ENCODE measurements at places on chromosomes 3 and 15. TPM values are rescaled to one million over a fixed set of nuclear protein-coding genes. Genes with fewer than 3 reads are reported as not detected.

The AQP9 gene
- total RNA-seq: 6.6 TPM

The SEMA3B gene
- total RNA-seq: 18.6 TPM

The PKM gene
- 554 TPM for total RNA-seq

The GPR149 gene
- total RNA-seq: not detected

The RTP3 gene
- total RNA-seq: not detected

The FSD2 gene
- not detected for total RNA-seq

The MYLK gene
- total RNA-seq: 1,887 TPM

The CCR2 gene
- total RNA-seq: 2.5 TPM

The ACAN gene
- 13.5 TPM for total RNA-seq

The PIERCE2 gene
- 1.4 TPM for total RNA-seq

The FBXO40 gene
- total RNA-seq: 0.83 TPM

DNA sequence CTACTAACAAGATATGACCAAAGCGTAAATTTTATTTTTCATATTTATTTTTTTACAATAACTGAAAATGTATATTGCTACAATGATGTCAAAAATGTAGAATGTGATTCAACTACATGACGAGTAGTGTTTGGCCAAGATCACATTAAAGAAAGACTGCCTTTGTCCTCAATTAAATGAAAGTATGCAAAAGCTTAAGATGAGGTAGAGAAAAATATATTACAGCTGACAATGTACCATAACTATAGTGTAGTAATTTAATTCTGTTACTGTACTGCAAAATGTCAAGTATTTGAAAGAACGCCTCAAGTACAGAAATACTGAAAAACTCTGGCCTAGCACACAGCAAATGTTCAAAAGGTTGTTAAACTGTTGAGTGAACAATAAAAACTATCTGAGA lies 9.7 kb downstream of the PRICKLE2 start:
- DNase-seq: no peak

DNA sequence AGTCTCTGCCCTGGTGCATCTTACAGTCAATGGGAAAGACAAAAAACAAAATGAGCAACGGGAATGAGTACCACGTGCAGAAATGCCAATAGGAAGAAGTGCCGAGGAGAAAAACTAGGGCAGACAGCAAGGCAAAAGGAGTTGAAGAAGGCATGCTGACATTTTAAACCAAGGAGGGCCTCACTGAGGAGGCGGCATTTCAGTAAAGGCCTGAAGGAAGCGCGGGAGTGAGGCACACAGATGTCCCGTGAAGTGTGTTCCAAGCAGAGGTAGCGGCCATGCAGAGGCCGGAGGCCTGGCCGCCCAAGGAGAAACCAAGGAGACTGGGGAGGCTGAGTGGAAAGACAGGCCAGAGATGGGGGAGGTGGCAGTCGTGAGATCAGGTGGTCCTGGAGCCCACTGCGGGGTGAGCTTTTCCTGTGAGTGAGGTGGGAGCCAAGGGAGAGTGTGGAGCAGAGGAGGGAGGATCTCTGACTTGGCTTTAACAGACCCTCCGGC lies 34.8 kb downstream of the DNAJB8 start:
- DNase-seq: peak; percentile 57

DNA sequence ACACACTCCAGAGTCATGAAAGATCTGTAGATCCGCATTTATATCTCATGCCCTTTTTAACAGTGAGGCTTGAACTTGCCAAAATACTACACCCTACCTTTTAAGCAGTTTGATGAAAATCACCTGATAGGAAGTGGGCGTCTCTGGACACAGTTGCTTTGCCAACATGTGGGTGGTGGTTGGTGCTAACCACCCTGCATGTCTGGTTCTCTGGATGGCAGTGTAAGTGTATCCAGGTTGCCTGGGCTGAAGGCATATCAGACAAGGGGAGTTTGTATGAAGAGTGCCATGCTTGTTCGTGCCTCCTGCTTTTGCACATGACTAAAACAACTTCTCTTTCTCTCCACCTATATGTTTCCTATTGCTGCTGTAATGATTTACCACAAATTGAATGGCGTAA lies 159.6 kb downstream of the GHSR start:
- DNase-seq: no peak

- DNase-seq: no peak
Observed at GRCh38 chr3:173992416-173992815, 594.9 kb downstream of the NLGN1 start.

DNA sequence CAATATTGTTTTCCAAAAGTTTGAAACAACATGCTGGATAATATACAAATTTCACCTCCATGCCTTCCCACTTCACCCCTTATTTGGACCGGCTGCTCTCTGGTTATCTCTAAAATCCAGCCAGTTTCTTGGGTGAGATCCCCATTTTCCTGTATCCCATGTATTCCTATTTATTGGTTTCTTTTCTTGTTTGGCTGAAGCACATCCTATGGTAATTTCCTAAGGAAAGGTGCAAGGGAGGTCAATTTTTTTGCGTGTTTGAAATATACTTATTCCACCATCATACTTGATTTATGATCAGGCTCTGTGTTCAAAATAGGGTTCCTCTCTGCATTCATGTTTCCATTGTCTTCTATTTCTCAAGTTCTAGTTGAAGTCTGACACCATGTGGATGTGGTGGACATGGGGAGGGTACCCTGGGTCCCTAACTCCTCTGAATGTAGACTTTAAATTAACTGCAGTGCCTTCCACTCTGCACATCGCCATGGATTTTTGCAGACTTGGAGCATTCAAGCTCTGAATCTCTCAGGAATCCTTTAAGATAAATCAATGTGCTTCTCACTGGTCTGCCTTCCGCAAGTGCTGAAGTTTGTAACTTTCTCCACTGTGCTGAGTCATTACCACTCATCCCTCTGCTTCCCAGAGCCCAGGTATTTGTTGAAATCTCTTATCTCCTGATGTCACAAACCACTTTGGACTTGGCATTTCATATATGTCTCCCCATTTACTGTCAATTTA lies 52.1 kb upstream of the TLE3 start:
- no peak for DNase-seq

DNA sequence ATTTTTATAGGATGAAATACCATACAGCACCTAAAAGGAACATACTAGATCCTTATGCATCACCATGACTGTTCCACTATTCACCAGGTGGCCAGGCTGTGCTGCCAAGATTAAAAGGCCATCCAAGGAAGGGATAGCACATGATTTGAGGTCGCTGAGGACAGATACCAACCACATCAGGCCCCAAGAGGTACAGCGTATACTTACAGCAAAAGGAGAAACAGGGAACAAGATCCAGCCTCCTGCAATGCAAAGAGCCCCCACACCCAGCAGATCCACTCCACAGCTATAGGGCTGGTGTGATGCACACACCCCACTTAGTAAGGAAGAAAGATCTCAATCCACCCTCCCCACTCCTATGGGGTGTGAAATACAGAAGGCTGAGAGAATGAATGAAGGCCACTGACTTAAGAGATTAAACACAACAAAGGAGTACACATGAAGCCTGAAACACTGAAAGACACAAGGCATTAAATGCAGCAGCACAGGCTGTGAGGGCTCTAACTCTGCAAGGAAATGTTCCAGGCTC lies 32.0 kb upstream of the ZNF445 start:
- no peak for DNase-seq

GRCh38 chr3:167772992-167773391 lies 37.5 kb downstream of the SERPINI1 start:
- no peak for DNase-seq

GRCh38 chr3:46895204-46895660 lies 17.7 kb downstream of the PTH1R start:
- peak; percentile 90 for DNase-seq

DNA sequence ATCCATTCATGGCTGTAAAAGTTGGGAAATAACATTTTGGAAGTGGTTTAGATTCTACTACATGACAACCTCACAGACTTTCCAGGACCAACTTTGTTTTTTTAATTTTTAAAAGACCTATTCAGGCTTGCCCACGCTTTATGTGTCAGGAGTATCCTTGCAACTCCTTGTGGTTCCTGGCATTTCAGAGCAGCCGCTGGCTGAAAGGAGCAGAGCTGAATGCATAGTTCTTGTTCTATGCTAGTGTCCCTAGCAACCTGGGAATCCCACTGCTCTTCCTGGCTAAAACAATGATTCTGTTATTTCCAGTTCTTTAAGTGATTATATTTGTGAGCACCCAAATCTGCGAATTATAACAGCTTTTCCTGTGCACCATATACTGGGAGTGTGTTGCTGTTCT lies 34.9 kb downstream of the CP start:
- no peak for DNase-seq

- DNase-seq: peak; percentile 88
Observed at GRCh38 chr3:9399746-9400145, 2.3 kb downstream of the SETD5 start.

DNA sequence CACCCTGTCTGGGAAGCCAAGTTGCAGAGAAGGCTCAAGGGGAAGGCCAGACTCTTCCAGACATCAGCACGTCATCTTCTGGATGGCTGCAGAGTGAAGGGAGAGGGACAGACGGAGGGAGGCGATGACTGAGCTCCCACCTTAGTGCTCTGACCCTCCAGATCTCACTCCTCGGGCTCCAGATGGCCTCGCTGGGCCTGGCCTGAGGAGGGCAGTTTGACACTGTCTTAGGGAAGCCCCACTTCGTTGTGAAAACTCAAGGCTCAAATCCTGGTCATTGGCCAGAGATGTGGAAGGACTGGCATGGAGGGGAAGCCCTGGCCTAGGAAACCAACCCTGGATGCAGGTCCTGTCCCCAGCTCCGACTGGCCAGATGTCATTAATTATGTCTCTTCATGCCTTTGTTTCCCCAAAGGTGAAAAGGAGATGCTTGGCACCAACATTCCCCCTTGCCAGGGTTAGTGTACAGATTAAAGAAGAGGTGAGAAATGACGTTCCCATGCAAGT lies 70.4 kb downstream of the ADCY5 start:
- DNase-seq: peak; percentile 58

DNA sequence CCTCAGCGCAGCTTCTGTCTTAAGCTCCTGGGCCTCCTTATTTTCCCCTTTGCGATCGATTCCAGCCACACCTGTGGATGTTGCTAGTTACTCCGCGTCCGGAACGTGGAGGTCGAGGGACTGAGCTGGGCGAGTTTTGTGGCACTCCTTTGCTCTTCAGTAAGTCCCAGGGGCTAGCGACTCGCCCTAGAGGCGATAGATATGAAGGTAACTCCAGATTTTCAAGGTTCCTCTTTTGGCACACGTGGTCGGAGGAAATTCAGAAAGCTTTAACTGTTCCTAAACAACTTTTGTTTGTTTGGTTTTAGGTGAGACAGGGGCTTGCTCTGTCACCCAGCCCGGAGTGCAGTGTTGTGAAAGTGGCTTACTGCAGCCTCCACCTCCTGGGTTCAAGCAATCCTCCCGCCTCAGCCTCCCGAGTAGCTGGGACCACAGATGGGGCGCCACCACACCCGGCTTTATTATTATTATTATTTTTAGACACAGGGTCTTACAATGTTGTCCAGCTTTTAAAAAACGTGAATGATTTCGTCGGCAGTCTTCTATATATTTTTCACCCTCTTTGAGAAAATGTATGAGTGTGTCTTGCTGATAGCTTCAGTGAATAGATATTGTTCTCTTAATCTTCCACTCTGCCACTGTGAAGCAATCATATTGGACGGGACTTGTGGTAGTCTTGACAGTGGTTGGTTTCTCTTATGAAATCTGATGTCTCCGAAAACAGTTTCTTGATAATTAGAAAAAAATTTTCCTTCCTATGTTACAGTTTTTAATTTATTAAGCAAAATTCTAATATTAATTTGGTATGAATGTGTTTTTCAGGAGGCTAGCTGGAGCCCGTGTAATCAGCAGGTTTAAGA lies 785 bp downstream of the MFSD1 start:
- no peak for DNase-seq

DNA sequence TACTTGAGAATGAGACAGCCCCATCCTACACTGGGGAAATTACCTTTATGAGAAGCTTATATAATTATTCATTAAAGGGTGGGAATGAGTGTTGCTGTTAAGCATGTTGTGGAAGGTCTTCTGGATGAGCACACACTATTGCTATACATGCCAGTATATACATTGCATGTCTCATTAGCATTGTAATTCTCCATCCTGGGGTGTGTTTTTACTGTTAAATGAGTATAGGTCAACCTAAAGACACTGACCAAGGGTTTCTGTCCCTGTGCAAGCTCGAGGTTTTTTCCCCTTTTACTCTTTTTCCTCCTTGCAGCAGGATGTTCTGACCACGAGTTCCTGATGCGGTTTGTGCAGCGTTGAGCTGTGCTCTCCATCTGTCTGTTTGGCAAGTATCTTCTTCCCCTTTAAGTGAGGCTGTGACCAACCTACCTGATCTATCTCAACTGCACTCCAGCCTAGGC lies 7.2 kb upstream of the IVD start:
- no peak for DNase-seq

DNA sequence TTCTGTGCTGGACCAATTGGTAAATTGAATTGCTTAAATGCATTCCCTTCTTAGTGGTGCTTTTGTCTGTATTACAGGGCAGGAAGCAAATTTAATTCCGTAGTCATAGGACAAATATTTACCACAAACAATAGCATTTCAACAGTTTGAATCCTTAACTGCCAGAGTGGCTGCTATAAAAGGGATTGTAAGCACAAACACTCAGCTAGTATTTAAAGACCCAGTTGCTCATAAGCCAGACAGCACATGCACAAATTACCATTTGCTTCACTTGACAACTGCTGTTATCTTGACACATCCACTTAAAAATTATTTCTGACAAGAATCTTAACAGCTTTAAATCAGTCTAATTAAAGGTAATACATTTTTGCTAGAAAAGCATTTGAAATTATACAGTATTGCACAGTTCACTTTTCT lies 490.2 kb upstream of the ADAMTS9 start:
- DNase-seq: no peak

GRCh38 chr3:130755666-130756065 lies 9.0 kb upstream of the PIK3R4 start:
- DNase-seq: no peak
